Stomach (tissue), 19 donors: ENCODE measurements at places on chromosomes 6 and 20. TPM values are rescaled to one million over a fixed set of nuclear protein-coding genes. Genes with fewer than 3 reads are reported as not detected.

DNA sequence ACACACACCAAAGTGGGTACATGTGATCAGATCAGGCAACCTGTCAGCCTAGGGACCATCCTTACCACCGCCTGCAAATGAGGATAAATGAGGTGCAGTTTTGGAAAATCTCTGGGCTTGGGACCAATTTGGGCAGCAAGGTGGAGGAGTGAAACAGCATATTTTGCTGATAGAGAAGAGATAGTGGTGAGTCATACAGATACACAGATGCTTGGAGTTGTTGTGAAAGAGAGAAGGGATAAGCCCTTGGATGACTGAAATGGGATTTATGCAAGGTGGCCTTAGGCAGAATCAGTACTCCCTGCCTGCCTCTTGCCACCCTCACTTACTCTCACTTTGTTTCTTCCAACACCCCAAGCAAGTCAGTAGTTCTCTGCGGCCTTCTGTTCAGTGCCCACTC is 34.7 kb downstream of the BMP2 start:
- H3K4me3 ChIP-seq, result no peak overlapping the region
- H3K27me3 ChIP-seq, result no peaks in the 10 kb centered on the region
- no peak overlapping the region for H3K27ac ChIP-seq
- no peak for DNase-seq

GRCh38 chr6:156953479-156954146 is 176.4 kb downstream of the ARID1B start:
- no peaks in the 10 kb centered on the region for H3K36me3 ChIP-seq
- H3K4me3 ChIP-seq, result no peak overlapping the region
- peaks cover 87% of the 10 kb centered on the region for H3K4me1 ChIP-seq
- H3K27me3 ChIP-seq, result no peaks in the 10 kb centered on the region
- no peak overlapping the region for H3K27ac ChIP-seq

The LINC00237 gene
- not detected for total RNA-seq

- no peak overlapping the region for H3K4me3 ChIP-seq
- H3K4me1 ChIP-seq, result no peaks in the 10 kb centered on the region
Measured at GRCh38 chr6:32709625-32710024, 31.6 kb upstream of the HLA-DQA2 start.

The CEP85L gene
- total RNA-seq, result 67.7 TPM
